H1 (cell line): ENCODE measurements at places on chromosomes 1 and 21. TPM values are rescaled to one million over a fixed set of nuclear protein-coding genes. Genes with fewer than 3 reads are reported as not detected.
A peak's percentile ranks its signal among the peaks of the same experiment; 100 is the strongest.

GRCh38 chr1:190436615-190437014, 41.0 kb downstream of the BRINP3 start:
- DNase-seq = no peak

DNA sequence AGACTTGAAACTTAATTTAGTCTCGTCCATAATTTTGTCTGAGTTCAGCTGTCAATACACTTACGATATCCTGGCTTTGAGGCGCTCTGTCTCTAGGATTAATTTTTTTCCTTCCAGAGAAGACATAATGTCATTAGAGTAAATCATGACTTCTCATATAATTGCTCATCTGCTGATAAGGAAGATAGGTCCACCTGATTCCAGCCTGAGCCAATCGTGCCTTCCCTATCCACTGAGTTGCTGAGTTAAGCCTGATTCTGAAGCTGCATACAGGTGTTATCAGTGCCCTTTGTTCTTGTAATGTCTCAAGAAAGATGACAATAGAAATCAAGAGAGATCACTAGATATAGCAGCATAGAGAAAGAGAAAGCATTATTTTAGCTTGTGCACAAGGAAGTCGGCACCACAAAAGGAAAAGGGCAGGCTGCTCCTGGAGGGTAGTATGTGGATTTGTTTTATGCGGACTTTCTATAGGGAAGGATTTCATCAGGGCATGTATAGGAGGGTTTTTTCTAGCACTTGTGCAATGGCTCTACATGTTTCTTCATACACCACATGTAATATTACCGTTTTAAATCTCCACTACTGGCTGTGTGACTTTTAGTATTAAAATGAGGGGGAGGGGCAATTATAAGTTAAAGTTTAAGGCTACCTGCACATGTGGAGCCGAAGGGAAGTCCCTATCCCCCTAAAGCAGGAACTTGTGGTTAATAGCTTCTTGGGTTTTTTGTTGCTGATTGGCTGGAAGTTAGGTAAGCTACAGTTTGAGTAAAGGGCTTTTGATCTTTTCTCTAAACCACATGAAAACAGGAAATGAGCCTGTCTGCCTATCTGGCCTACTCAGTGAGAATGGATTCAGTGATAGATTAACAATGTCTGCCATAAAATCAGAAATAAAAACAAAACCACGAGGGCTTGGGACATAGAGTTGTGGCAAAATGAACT, 133.4 kb downstream of the PLPPR5 start:
- DNase-seq = no peak

- DNase-seq = no peak
These were observed 19.7 kb upstream of the RGS7 start for GRCh38 chr1:241376701-241377100.

DNA sequence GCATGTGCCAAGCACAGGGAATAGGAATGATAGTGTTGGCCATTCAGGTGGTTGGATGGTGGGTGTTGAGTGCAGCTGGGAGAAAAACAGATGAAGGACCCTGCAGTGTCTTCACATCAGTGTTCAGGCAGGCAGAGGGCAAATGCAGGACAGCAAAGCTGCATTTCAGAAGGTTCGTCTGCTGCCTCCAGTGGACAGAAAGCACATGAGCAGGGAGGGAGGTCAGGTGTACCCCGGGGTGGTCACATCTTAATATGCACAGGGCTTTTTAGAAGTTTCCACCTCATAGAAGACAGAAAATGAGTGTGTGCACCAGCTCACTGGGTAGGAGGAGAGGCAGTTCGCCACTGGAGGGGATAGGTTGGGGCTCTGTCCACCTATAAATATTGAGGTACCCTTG, 184.9 kb downstream of the SLC35F3 start:
- no peak for DNase-seq

DNA sequence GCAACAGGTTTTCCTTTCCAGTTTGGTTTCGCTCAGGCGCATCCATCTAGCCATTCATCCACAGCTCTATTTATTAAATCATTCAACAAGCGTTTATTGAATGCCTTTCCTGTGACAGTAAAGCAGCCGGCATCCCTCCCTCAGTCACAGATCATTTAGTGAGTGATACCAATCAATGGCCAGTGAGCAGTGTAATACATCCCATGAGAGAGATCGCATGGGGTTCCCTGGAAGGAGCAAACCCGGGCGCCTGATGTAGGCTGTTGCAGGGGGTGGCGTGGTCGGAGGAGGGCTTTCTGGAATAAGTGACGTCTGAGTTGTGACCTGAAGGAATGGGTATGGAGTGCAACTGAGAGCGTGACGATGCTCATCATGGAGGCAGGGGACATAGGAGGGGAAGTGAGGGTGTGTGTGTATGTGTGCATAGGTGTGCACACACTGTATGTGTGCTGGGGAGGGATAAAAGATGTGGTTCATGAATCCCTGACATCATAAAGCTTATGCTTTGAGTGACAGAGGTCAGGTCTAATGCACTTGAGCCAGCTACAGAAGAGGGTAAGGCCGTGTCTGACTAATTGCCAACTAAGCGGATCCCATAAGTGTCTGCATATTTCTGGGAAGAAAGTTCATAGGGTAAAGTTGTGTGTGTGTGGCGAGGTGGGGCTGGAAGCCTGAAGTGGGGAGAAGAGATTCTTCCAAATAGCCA, 6.6 kb downstream of the FCMR start:
- DNase-seq = no peak

DNA sequence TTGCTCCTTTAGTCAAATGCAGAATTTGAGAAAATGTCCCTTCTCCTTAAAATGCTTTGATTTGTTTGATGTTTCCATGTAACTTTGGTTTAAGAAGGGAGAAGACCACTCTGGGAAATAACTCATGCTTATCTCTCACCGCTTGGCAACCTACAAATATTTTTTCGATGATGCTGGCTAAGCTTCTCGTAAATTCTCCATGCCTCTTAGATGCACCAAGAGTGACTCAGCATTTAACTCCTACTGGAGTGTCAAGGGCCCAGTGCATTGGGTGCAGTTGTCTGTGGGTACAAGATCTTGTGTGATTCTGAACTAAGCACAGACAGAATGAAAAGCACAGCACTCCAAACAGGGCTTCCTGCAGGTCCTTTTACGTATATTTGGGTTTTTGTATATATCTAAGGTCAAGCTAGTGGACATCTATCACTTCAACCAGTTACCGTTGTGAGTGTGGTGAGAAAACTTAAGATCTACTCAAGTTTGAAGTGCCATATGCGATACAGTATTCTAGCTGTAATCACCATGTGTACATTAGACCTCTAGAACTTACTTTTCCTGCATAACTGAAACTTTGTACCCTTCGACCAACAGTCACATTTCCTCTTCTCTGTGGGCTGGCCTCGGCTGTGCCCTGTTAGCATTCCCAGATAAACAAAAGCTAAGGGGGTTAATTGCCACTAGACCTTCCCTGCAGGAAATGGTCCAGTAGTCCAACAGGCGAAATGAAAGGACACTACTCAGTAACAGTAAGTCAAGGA, 55.8 kb downstream of the COL18A1 start:
- no peak for DNase-seq

DNA sequence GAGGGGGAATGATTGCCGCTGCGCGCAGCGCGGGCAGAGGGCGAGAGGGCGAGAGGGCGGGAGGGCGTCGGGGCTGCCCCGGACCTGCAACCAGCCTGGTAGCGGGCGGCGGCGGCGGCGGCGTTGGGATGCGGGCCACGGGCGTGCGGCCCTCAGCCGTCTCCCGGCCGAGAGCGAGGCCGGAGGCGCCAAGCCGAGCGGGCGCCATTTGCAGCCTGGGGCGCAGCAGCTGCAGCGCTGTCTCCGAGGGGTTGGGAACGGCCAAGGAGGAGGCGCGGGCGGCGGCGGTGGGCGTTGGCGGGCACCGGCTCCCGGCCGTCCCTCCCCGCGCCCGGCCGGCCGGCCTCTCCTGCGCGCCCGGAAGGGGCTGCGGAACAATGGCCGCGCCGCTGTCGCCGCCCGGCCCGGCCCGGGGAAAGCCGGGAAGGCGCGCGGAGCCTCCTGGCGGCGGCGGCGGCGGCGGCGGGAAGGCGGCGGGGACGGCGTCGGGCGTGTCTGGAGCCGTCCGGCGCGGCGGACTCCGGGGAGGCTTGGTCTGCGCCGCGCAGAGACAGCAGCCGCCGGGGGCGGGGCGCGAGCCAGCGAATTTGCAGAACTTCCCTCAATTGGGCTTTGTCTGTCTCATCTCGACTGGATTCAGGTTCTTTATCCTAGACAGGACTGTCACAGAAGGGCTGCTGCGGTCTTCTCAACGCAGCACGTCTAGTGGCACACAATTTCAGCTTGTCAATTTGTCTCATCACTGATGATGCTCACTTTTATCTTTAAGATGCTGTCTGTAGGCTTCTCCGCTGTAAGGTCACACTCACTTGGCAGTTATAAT, 35.7 kb downstream of the ZBTB8B start:
- DNase-seq = peak; percentile 80

DNA sequence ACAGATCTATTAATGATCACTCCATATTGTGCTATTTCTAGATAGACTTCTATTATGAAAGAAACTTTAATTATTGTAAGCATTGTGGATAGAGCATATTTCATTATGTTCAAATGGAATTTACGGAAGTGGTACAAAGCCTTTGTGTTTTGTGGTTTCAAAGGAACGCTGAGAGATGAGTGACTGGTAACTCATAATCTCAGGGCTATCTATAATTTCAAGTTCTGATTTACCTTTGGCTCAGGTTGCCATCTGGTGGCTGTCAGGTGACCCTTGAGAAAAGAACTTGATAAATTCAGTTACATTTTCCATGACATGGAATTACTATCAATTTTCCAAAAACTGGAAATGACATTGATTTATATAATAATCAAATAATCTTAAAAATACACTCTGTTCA, 12.2 kb downstream of the NTNG1 start:
- DNase-seq = no peak

DNA sequence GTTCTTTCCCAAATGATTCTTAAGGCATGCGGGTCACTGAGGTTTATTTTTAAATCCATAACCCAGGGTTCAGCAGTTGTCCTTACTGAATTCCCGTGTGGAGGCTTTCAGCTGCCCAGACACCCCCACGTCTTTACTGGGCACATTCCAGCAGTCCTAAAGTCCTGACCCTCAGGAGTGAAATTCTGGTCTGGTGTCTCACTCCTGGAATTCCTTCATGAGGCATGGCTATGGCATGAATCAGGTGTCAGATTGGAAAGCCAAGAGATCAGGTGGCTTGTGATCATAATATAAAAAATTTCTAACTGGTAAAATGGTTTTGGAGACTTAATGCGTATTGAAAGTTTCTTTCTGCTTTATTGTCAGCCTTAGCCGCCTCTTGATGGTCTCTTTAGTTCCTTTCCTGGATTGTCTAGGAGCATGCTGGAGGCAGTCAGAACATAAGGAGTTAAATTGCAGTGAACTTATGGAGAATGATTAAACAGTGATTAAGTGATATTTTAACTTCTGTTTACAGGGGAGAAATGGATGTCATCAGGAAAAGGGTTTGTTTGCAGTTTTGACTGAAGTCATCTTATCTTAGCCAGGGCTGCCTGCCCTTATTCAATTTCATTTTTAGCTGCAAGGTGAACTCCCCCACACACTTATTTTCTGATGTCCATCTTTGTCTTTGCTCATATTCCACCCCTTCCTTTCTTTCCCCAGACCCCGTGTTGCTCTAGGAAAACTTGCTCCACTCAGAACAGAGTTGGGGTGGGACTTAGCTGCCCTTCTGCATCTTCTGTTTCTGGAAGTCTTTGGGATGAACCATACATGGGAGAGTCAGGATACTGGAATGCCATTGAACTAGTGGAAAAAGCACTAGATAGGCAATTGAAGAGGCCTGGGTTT, 25.7 kb upstream of the MACF1 start:
- no peak for DNase-seq

DNA sequence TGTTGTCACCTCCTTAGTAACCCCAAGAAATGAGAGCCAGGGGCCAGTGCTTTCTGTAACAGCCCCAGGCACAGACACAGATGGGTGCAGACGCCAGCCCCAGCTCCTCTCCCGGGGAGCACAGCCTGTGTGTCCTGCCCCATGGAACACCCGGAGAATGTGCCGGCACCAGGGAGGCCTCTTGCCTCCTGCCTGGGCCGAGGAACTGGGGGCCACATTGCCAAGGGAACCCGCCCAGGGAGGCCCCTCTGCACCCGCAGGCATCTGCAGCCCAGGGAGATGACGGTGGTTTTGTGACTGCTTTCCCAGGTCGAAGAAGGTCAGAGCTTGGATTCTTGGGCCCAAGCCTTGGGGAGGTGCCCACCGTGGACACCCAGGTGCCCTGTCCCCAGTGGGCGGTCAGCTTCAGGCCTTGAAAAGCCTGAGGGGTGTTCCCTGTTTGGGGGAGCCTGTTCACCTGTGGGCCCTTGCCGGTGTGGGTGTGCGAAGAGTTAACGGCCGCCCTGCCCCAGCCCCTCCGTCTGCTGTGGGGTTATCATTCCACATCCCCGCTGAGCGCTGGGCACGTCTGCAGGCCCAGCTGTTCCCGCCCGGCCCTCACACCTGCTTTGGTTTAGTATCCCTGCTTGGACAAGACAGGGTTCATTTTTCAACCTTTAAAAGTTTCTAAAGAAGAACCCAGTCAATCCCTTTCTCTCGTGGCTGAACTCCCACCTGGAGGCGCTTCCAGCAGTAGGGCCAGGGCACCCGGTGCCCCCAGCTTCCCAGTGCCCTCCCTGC, 62.5 kb downstream of the MORN1 start:
- no peak for DNase-seq

DNA sequence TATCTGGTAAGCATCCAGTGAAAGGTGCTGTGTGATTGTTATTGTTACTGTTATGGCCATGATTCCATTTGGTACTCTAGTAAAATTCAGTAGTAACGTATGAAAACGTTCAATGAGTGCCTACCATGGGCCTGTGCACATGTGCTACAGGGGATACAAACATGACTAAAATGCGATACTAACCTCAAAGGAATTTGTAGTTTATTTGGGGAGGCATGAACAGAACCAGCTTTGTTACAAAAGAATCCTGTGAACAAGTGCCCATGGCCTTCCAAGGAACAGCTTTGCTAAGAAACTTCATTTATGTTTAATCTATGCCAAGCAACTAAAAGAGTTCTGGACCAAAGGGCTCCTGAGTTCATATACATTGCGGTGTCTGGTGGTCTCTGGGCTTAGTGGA, 28.7 kb downstream of the PTGFR start:
- DNase-seq = no peak

GRCh38 chr1:56397409-56397808, 182.0 kb downstream of the PLPP3 start:
- no peak for DNase-seq

DNA sequence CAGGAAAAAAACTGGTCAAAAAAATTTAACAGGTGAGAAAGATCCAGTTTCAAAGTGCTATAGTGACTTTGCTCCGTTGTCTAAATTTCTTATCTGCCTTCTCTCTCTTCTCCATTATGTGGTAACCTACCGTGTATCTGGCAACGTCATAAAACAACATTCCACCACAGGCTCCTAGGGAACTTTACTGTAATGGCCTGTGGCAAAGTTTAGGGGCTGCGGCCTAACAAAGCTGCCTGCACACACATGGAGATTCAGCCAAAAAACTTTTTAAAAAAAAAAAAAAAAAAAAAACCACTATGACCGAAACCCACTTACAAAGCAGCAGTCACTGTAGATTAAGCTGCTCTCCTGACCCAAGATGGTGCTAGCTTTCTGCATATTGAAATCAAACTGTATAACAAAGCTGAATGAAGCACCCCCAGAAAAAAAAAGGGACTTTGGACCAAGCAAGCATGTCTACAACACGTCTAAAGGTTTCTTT, 202.6 kb downstream of the SLC45A1 start:
- no peak for DNase-seq

- DNase-seq = no peak
These were observed 120.8 kb upstream of the ATP1A1 start for GRCh38 chr1:116252271-116252670.

GRCh38 chr1:183270541-183271141, 84.6 kb downstream of the LAMC2 start:
- DNase-seq = no peak

Gene AMY1B
- total RNA-seq = not detected in 2 replicates

Gene TMOD4
- not detected in 2 replicates for total RNA-seq

Gene HRNR
- total RNA-seq = not detected in 2 replicates

Gene THRAP3
- total RNA-seq = 183 TPM in 2 replicates
